NCI-H187 treated with DMSO at 0.1 percent for 48 hours (cell line): ENCODE measurements at places on chromosomes 11 and 22.

DNA sequence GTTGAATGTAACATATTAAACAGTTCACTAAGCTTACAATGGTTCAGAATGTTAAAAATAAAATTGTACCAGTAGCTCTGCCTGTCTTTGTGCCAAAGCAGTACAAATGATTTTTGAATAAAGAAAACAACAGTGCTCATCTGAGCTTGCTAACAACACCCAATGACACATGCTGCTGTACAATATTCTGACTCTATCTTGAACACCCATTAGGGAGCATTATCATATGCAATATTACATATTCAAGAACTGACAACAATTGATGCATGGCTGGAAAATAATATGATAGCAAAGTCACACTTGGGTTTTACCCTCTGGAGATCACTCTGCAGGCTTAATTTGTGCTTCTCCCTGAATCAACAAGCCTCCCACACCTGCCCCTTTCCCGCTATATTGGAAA is 953.7 kb downstream of the OPCML start:
- DNase-seq: no peak

- DNase-seq: no peak
Measured at GRCh38 chr11:115464269-115464668, 39.9 kb downstream of the CADM1 start.

GRCh38 chr22:21902296-21903087 is 35.0 kb upstream of the MAPK1 start:
- DNase-seq: no peak

DNA sequence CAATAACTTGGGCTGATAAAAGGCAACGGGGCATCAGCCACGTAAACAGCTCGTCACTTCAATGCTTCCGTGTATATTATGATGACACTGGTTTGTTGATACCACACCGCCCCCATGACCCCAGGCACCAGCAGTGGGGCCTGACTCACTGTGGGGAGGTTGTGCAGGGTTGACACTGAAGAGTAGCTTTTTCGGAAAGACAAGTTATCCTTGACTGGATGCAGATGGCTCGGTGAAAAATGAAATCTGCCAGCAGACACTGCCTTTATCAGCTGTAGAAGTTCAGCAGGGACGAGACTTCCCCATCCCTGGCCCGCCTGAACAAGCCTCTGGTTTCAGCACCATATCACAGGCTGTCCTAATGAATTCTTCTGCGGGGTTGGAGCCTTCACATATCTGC is 55.6 kb downstream of the WT1 start:
- DNase-seq: no peak

- DNase-seq: no peak
Measured at GRCh38 chr11:28981381-28981780, 873.2 kb downstream of the METTL15 start.

- no peak for DNase-seq
Measured at GRCh38 chr11:65598258-65598699, 2.7 kb upstream of the KCNK7 start.

GRCh38 chr22:45574069-45574703 is 71.5 kb downstream of the FBLN1 start:
- no peak for DNase-seq

DNA sequence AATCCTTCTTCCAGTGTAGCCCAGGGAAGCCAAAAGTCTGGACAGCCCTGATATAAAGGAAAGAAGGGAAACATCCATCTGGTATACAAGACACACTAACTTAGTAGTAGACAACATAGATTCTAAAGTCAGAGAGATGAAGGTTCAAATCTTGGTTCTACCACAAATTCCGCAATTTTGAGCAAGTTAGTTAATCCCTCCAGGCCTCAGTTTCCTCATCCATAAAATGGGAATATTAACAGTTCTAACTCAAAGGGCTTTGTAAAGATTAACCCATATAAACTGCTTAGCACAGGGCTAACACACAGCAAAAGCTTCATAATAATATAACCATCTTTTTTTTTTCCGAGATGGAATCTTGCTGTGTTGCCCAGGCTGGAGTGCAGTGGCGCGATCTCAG is 10.7 kb downstream of the LRP4 start:
- DNase-seq: no peak

- DNase-seq: no peak
Measured at GRCh38 chr11:43942662-43943371, 380 bp downstream of the C11orf96 start.

DNA sequence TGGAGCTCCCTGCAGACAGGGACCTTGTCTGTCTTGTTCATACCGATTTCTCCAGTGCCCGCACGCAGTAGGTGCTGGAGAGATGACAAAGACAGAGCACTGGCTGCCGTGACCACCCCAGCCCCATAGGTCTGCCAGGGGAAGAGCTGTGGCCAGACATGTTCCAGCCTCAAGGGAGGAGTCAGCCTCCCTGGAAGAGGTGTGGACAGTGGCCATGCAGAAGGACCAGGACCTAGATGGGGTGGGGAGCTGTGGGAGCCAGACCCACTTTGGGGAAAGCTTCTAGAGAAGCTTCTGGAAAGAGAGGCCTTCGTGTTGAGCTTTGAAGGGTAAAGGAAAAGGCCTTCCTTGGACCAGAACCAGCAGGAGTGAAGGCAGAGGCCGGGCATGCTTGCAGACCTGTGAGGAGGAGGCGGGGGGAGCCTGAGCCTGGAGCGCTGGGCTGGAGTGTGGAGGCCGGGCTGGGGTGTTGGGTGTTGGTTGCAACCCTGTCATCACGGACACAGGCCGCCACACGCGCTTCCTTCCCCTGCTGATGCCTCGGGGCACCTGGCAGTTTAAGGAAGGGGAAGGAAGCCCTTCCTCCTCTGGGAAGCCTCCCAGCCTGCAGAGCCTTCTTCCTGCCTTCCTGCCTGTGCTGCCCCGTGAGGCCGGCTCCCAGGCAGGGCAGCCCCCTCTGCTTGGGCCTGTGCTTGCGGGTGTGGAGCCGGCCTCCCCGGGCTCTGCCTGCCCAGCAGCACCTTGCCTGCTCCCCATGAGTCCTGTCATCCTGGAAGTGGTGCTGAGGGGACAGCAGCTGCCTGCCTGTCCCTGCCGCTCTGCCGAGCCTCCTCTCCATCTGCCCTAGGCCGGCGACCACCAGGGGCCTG is 12.3 kb downstream of the RELT start:
- DNase-seq: no peak

DNA sequence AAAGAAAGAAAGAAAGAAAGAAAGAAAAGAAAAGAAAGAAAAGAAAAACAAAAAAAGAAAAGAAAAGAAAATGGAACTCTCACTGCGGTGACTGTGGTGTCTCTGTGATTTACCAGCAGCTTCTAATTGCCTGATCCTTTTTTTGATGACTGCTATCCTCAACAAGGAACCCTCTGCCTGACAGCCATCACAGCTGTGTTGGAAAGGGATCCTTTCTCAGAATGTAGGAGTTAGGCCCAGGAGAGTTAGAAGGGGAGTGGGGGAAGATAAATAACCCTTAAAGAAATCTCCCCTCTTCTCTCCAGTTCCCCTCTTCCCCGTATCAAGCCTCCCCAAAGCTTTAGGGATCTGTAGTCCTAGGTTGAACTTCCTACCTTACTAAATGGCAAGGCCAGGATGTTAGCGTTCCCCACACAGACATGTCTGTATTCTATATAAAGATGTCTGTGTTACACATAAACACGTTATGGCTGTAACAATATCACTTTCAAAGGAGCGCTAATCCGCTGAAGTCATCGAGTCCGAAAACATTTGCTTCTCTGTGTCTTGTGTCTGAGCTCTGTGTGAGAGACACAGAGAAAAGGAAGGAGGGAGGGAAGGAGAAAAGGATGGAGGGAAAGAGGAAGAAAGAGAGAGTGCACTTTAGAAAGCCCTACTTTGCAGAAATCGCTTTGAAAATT is 26.8 kb upstream of the WT1 start:
- no peak for DNase-seq

DNA sequence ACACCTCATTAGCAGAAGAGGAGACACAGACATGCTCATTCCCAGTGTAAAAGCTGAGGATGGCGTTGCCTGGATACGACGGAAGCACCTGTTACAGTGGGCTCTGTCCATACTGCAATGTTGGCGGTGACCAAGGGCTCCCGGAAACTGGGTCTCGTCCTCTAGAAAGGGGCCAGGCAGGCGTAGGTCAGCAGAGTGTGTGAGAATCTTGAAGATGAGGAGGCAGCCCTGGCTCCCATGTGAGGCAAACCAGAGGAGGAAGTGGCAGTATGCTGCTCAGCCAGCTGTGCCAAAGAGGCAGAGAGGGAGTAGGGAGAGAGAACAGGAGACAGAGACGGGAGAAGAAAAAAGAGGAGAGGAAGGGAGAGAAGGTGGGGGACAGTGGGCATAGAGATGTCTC is 10.3 kb downstream of the LTO1 start:
- DNase-seq: no peak

- no peak for DNase-seq
Measured at GRCh38 chr11:126355926-126356897, 726 bp downstream of the ST3GAL4 start.
